ENCODE measurements at places on chromosomes 4 and X. TPM values are rescaled to one million over a fixed set of nuclear protein-coding genes. Genes with fewer than 3 reads are reported as not detected.

TCEAL6 gene
- total RNA-seq, result not detected

PAGE5 gene
- not detected for total RNA-seq

PRRG1 gene
- 1.9 TPM for total RNA-seq

AADAT gene
- 1.9 TPM for total RNA-seq

SHROOM4 gene
- total RNA-seq, result 0.46 TPM

SPANXA2 gene
- total RNA-seq, result not detected

H2BW2 gene
- total RNA-seq, result not detected

TRIM75 gene
- total RNA-seq, result not detected

IL3RA gene
- total RNA-seq, result 1.0 TPM

CLOCK gene
- total RNA-seq, result 11.6 TPM

GRCh38 chr4:137626942-137627738 lies 94.8 kb upstream of the PCDH18 start:
- H3K4me1 ChIP-seq, result no peaks in the 10 kb centered on the region
- H3K27me3 ChIP-seq, result no peaks in the 10 kb centered on the region
- H3K4me3 ChIP-seq, result no peak overlapping the region
- no peak overlapping the region for H3K27ac ChIP-seq

DNA sequence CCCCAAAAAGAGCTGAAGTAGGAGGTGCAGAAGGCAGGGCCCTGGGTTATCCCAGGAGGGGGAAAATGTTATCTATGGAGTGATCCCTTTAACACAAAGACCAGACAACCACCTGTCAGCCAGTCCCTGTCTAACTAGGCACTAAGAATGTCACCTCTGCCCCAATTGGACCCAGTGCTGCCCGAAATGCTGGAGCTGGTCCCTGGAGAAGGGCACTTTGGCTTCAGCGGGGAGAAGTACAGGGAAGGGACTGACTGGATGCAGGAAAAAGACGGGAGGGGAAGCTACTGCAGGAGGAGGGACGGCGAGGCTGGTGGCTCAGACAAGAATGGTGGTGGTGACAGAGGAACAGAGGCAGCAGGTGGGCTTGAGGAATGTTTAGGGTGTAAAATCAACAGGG lies 17.3 kb downstream of the PHKA2 start:
- no peaks in the 10 kb centered on the region for H3K36me3 ChIP-seq
- H3K4me3 ChIP-seq, result no peak overlapping the region
- H3K27ac ChIP-seq, result no peak overlapping the region
- H3K4me1 ChIP-seq, result no peaks in the 10 kb centered on the region
- no peak for DNase-seq

- H3K4me3 ChIP-seq, result no peak overlapping the region
- H3K27me3 ChIP-seq, result peaks cover 29% of the 10 kb centered on the region
- H3K4me1 ChIP-seq, result peaks cover 2% of the 10 kb centered on the region
- H3K27ac ChIP-seq, result no peak overlapping the region
- no peaks in the 10 kb centered on the region for H3K36me3 ChIP-seq
Measured at GRCh38 chrX:45804276-45804675, 603.6 kb upstream of the DIPK2B start.

- DNase-seq, result no peak
- no peak overlapping the region for H3K27ac ChIP-seq
- no peaks in the 10 kb centered on the region for H3K27me3 ChIP-seq
- no peak overlapping the region for H3K4me3 ChIP-seq
- H3K36me3 ChIP-seq, result no peaks in the 10 kb centered on the region
Measured at GRCh38 chr4:101020956-101021355, 326.4 kb downstream of the PPP3CA start.

GRCh38 chrX:103533511-103534216 lies 14.4 kb upstream of the RAB40A start:
- no peak overlapping the region for H3K4me3 ChIP-seq
- H3K27ac ChIP-seq, result no peak overlapping the region
- H3K27me3 ChIP-seq, result peaks cover 3% of the 10 kb centered on the region

- H3K4me1 ChIP-seq, result no peaks in the 10 kb centered on the region
- no peak for DNase-seq
- no peak overlapping the region for H3K27ac ChIP-seq
- no peaks in the 10 kb centered on the region for H3K36me3 ChIP-seq
- no peak overlapping the region for H3K4me3 ChIP-seq
Measured at GRCh38 chrX:139560221-139560620, 29.7 kb downstream of the F9 start.

- no peak overlapping the region for H3K4me3 ChIP-seq
- no peak overlapping the region for H3K27ac ChIP-seq
- peaks cover 4% of the 10 kb centered on the region for H3K4me1 ChIP-seq
- H3K27me3 ChIP-seq, result no peaks in the 10 kb centered on the region
- H3K36me3 ChIP-seq, result no peaks in the 10 kb centered on the region
Measured at GRCh38 chr4:152372444-152372843, 163.4 kb downstream of the FBXW7 start.

DNA sequence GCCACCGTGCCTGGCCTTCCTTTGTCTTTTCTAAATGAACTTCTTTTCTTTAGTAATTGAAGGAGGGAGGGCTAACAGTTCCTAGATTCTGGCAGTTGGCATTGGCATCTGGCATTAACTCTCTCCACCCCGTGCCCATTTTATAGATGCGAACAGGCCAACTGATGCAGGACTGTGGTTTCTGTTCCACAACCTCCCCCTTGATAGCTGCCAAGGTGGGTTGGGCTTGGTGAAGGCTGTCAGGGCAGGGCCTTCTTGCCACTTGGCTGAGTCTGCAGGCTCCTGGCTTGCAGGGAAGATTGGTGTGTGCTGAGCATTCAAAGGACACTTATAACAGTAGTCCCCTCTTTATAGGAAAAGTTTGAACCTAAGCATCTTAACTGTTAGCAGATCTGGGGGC lies 4.3 kb downstream of the SOWAHD start:
- no peaks in the 10 kb centered on the region for H3K27me3 ChIP-seq
- H3K4me3 ChIP-seq, result no peak overlapping the region
- H3K4me1 ChIP-seq, result no peaks in the 10 kb centered on the region
- no peak overlapping the region for H3K27ac ChIP-seq
- no peak for DNase-seq

- no peak overlapping the region for H3K27ac ChIP-seq
- H3K27me3 ChIP-seq, result no peaks in the 10 kb centered on the region
- H3K4me3 ChIP-seq, result no peak overlapping the region
- DNase-seq, result no peak
- H3K36me3 ChIP-seq, result no peaks in the 10 kb centered on the region
Measured at GRCh38 chr4:167873496-167873895, 218.8 kb upstream of the ANXA10 start.

DNA sequence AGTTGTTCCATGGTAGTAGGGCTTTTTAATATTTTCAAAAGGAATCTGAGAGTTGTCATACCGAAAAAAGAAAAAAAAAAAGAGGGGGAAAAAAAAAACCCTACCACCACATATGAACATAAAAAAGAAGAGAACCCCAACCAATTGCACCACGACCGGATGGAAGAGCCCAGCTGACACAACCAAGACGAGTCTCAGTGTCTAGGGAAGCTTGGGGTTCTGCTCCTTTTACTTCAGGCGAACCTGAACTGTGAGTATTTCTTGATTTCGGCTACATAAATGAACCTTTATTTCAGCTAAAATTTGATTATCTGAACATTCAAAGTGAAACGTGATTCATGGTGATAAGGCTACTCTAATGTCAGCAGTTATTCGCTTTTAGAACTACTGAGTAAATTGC lies at the start of gene GPR34:
GPR34 (plus strand) TSS at position 139 of the 400 bp plus-strand sequence. CDS start 6,661 bp downstream, outside the sequence.
- no peak within 1 kb of the TSS for H3K4me3 ChIP-seq
- H3K36me3 ChIP-seq, result no peaks in the 10 kb centered on the region
- no peaks in the 10 kb centered on the region for H3K4me1 ChIP-seq
- no peak for DNase-seq
- H3K27me3 ChIP-seq, result no peaks in the 10 kb centered on the region
- H3K27ac ChIP-seq, result no peak within 1 kb of the TSS

DNA sequence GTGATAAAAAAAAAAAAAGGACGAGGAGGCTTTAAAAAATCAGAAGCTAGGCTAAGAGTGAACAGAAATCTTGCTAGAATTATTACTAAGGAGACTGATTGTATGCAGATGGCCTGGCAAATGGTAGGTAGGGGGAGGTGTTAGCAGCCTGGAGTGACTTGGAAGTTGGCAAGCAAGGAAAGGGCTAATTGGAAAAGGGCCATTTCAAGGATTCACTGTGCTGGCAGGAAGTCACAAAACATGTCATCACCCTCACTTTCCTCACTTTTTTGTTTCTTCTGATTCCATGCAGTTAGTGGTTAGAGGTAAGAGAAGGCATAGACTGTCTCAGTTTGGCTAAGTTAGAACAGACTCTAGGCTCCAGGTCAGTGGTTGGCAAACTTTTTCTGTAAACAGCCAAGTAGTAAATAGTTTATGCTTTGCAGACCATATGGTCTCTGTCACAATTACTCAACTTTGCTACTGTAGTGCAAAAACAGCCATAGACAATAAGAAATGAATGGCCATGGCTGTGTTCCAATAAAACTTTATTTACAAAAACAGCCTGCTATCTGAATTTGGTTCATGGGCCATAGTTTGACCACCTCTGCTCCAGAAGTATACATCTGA lies 646.5 kb upstream of the ACTRT1 start:
- no peaks in the 10 kb centered on the region for H3K36me3 ChIP-seq
- DNase-seq, result no peak
- H3K27ac ChIP-seq, result no peak overlapping the region
- peaks cover 4% of the 10 kb centered on the region for H3K27me3 ChIP-seq
- no peak overlapping the region for H3K4me3 ChIP-seq

DNA sequence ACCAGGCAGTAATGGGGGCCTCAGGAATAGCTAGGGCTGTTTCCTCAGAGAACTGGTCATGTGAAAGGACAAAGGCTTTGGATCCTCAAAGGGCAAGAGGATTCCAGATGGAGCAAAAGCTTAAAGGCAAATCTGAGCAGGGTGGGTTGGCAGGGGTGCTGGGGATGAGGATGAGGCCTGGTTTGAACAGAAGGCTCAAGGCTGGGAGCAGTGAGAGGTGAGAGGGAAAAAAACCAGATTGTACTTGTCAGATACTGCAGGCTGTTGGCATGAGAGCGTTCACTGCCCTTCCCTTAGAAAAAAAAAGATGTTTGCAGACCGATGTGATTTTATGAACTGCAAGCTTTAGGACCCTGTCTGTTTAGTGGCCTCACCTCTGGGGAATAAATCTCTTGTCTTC lies 75.3 kb upstream of the PLAC1 start:
- no peaks in the 10 kb centered on the region for H3K36me3 ChIP-seq
- no peak overlapping the region for H3K4me3 ChIP-seq
- H3K27me3 ChIP-seq, result no peaks in the 10 kb centered on the region
- no peak overlapping the region for H3K27ac ChIP-seq
- DNase-seq, result no peak
- no peaks in the 10 kb centered on the region for H3K4me1 ChIP-seq

DNA sequence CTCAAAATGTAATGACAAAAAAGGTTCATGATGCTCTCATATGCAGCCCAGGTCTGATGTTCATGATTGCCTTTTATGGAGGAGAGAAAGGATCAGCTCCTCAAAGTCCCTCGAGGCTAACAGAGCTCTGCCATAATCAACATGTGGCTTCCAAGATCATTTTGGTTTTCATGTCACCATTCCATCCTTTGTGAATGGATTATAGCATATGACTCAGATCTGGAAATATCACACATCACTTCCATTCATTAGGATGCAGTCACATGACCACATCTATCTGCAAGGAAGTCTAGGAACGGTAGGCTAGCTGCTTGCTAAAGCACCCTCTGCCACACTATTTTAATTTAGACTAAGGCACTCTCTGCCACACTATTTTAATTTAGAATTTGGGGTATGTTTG lies 77.6 kb downstream of the COX18 start:
- H3K27me3 ChIP-seq, result no peaks in the 10 kb centered on the region
- H3K4me1 ChIP-seq, result no peaks in the 10 kb centered on the region
- no peak overlapping the region for H3K4me3 ChIP-seq
- no peak overlapping the region for H3K27ac ChIP-seq
- no peak for DNase-seq
- no peaks in the 10 kb centered on the region for H3K36me3 ChIP-seq

- no peak for DNase-seq
- no peaks in the 10 kb centered on the region for H3K4me1 ChIP-seq
- H3K36me3 ChIP-seq, result no peaks in the 10 kb centered on the region
Measured at GRCh38 chr4:173145131-173145530, 23.5 kb upstream of the GALNT7 start.

DNA sequence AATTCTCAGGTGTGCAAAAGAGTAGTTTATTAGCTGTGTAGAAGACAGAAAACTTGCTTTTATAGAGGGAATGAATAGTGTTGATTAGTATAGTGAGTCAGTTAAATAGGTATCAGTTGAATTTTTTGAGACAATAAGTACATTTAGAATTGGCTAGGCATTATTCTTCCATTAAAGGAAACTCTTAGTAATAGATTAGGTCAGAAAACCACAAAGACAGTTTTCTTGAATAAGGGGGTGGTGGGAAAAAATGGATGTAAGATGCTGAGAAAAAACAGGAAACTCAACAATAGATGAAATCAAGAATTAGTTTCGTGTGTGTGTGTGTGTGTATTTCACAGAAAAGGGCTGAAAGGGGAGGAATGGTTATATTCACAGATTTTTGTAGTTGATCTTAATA lies 16.8 kb downstream of the CD38 start:
- no peak overlapping the region for H3K27ac ChIP-seq
- no peaks in the 10 kb centered on the region for H3K36me3 ChIP-seq
- H3K4me1 ChIP-seq, result no peaks in the 10 kb centered on the region
- no peak for DNase-seq
- H3K27me3 ChIP-seq, result peaks cover 7% of the 10 kb centered on the region

GRCh38 chr4:102352781-102353180 lies 7.5 kb upstream of the SLC39A8 start:
- DNase-seq, result no peak
- H3K4me1 ChIP-seq, result peaks cover 5% of the 10 kb centered on the region
- no peak overlapping the region for H3K27ac ChIP-seq
- H3K36me3 ChIP-seq, result no peaks in the 10 kb centered on the region
- no peaks in the 10 kb centered on the region for H3K27me3 ChIP-seq

DNA sequence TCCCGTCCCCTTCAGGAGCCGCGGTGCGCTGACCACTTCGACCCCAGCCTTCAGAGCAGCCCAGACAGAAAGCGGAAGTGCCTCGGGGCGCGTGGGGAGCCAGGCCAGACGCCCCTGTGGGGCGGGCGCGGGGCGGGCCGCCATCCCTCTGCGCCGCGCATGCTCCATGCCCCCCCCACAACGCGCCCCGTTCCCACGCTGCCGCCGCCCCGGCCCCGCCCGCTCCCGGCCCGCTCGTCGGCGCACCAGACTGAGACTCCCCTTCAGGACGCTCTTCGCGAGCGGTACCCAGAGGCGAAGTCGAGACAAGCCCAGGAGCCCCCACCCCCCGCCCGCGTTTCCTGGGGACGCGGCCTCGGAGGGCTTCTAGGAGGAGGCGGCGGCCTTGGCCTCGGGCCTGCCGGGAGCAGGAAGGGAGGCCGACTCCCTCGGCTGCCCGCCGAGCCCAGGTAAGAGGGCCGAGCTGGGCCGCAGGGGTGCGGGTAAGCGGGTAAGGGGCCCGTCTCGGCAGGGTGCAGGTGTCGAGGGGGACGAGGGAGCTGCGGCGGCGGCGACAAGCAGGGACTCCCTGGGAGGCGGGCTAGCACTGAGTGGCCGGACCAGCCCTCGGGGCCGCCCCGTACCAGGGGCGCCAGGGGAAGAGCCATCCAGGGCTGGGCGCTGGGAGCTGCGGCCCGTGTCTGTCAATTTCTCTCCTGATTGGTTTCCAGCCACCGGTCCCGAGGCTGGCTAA lies at the start of gene ZFP92:
ZFP92 (plus strand) TSS at position 218 of the 733 bp plus-strand sequence. CDS start 6,851 bp downstream, outside the sequence.
- no peaks in the 10 kb centered on the region for H3K4me1 ChIP-seq
- no peak within 1 kb of the TSS for H3K27ac ChIP-seq
- DNase-seq, result no peak
- peak within 1 kb of the TSS; percentile 19 for H3K4me3 ChIP-seq
- no peaks in the 10 kb centered on the region for H3K36me3 ChIP-seq
- H3K27me3 ChIP-seq, result no peaks in the 10 kb centered on the region
